ENCODE measurements at places on chromosomes 2 and 18.

- no peak for DNase-seq
Observed at GRCh38 chr18:8232791-8233190, 376.4 kb upstream of the RAB12 start.

DNA sequence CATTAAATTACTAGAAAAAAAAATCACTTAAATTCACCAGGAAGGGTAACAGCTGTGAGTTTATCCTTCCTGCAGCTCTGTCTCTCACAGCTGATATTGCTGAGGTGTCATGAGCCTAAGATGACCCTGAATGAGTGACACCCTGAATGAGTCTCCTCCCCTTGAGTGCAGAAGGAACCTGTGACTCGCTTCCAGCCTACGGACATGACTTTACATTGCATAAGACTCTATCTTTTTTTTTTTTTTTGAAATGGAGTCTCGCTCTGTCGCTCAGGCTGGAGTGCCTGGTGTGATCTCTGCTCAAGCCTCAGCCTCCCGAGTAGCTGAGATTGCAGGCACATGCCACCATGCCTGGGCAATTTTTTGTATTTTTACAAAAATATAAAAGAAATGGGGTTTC is 14.1 kb downstream of the MRO start:
- DNase-seq: no peak

DNA sequence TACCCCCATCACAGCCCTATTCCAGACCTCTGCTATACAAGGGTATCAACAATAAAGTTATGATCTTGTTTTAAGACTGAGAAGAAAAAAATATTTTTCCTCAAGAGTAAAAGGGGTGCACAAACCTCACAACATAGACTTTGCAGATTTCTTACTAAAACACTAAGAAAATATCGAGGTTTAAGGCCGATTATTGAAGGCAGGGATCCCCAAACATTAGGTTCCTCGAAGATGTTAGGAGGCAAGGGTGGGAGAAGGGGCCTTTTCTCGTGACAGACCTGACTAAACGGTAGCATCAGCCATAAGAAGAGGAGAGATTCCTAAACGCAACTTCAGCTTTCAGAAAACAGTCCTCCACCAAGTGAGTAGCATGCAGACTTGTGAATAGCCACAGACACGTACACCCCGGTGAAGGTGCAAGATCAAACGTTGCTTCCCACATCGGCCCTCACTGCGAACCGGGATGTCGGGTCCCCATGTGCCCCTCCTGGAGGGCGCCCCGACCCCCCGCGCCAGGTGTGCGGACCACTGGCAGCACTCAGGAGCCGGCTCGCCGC is 678 bp downstream of the PIAS2 start:
- peak; percentile 37 for DNase-seq

DNA sequence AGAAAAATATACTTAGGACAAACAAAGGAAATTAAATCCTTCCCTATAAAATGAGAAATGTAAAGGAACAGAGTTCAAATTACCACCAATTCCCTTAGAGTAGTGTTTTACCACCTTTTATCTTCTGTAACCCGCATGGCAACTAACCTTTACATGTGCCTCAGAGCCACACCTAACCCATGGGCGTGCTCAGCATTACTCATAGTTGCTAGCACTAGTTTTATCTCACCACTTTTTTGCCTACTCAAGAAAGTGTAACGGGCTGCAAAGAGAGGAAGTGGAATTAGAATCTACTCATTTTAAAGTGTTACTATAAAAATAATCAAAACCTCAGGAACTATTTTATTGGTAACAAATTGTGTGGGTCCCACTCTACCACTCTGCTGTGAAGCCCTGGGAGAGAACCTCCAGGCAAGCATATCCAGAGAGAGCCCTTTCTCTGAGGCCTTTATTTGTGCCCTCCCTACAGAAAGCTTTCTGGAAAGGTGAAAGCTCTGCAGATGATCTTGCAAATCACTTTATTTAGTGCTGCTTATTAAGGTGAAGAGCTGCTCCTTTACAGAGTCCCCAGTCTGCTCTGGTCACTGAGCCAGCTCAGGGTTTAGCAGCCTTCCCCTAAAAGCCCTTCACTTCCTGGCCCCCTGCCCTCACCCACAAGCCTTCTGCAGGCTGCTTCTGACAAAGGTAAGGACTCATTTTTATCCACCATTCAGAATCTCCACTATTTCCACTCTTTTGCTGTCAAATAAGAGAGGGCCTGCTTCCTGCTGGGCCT is 98.8 kb downstream of the TRABD2A start:
- no peak for DNase-seq

GRCh38 chr18:21085579-21086166 is 25.9 kb downstream of the ROCK1 start:
- no peak for DNase-seq

DNA sequence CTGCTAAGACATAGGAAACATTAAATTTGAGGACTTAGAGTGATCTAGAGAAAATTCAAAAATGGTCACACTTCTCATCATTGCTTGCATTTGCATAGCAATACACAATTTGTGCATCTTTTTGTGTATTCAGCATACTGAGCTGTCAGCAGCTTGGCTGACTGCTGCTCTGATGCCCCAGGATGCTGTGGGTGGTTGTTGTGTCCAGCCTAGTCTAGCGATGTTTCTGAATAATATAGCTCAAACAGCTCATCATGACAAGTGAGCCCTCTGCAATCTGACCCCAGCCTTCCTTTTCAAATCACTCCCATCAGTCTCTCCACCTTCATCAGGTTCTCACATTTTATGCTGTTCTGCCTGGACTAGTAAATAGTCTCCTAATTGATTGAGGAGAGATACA is 483.7 kb upstream of the SPHKAP start:
- no peak for DNase-seq

DNA sequence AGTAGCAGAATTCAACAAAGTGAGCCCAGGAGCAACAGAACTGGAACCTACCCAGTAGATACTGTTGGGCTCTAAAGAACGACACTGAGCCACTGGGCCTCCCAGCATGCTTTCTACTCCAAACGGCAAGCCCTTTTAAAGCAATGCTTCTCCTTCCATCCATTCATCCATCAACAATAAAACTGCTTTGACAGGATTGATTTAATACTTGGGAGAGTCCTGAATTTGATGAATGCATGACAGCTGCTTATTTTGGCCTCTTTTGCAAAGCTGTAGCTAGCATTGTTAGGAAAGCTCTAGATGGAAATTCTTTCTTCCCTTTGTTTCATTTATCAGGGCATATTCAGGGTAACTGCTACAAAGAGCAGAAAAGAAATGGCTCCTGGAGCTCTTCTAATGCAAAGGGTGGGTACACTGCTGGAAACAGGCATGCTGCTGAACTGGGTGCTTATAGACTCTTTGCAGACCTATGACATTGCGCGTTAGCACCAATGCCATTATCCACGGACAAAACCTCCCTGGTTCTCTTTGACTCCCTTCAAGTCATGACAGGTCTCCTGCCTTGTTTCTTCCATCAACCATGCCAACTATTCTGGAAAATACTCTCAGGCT is 138.4 kb upstream of the HNRNPA3 start:
- no peak for DNase-seq

DNA sequence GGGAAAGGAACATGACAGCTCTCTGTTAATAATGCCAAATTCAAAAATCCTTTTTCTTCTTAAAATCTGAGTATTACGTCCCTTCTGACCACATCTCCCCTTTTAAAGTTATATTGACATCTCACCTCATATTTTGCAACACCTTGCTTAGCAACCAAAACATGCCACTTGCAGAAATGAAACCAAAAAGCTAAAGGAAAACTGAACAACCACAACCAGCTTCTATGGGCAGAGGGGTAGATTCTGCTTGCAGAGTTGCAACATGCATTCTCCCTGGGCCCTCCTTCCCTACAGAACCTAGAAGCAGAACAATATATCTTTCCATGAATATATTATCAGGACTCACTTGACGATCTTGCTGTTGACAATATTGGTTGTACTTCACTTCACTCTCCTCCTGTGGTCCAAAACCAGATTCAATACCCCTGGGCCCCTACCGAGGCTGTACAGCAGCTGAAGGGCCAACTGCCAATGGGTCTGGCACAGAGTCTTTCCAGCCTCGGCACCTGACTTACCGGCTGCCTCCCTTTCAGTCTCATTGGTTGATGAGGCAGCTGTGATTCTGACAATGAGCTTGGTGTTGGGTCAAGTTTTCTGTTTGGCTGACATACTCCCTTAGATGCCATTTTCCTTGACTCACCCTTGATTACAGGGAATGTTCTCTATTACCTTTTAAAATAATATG is 616.6 kb downstream of the ZEB2 start:
- no peak for DNase-seq

DNA sequence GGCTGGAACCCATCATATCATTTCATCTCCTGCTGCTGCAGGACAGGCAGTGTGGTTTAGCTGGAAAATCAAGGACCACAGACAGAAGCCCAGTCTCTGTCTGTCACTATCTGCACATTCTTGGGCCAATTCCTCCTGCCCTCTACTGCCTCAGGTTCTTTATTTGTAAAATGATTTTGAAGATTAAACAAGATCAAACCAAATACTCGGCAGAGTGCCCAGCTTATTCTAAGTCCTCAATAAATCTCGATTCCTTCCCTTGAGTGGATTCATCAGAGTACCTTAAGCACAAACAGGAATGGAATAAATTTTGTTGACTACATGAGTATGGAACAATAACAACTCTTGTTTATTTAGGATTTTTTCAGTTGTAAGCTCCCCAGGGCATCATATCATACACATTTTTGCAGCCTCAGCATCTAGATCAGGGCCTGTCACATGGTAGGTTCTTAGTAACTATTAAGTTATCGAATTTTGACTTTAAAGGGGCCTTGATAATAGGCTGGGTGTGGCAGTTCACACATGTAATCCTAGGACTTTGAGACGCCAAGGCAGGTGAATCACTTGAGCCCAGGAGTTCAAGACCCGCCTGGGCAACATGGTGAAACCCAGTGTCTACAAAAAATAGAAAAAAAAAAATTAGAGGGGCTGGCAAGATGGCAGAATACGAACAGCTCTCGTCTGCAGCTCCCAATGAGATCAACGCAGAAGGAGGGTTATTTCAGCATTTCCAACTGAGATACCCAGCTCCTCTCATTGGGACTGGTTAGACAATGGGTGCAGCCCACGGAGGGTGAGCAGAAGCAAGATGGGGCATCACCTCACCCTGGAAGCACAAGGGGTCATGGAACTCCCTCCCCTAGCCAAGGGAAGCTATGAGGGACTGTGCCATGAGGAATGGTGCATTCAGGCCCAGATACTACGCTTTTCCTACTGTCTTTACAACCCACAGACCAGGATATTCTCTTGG is 11.1 kb downstream of the RHOB start:
- DNase-seq: no peak

DNA sequence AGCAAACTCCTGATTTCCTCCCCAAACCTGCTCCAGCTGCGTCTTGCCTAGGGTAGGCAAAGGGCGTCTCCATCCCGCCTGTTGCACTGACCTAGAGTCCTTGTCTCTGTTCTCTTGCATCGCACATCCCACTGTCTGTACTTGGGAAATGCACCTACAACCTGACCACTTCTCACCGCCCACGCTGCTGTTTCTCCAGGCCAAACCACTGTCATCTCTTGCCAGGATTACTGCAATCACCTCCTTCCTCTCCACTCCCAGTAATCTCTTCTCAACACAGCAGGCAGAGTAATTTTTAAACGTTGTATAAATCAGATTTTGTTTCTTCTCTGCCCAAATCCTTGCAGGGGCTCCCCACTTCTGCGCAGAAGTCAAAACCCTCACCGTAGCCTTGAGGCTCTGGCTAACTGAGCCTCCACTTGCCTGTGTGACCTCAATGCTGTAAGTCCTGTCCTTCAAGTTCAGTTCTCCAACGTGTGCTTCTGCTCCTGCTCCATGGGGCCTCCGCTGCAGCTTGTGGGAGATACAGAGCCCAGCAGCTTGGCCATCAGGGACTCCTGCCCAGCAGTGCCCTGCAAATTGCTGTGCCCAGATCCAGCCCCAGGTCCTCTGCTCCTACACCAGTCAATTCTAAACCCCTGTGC is 27.7 kb upstream of the SEMA4C start:
- DNase-seq: no peak

GRCh38 chr2:73704285-73704684 is 32.9 kb downstream of the TPRKB start:
- no peak for DNase-seq

GRCh38 chr2:137252934-137253333 is 487.6 kb downstream of the THSD7B start:
- no peak for DNase-seq

- no peak for DNase-seq
Observed at GRCh38 chr18:57242285-57242684, 95.4 kb downstream of the BOD1L2 start.

GRCh38 chr2:144943986-144944385 is 424.1 kb upstream of the ZEB2 start:
- DNase-seq: no peak

- no peak for DNase-seq
Observed at GRCh38 chr18:58770601-58771000, 94.1 kb upstream of the ZNF532 start.

GRCh38 chr2:10285556-10286198 is 17.0 kb upstream of the HPCAL1 start:
- no peak for DNase-seq

DNA sequence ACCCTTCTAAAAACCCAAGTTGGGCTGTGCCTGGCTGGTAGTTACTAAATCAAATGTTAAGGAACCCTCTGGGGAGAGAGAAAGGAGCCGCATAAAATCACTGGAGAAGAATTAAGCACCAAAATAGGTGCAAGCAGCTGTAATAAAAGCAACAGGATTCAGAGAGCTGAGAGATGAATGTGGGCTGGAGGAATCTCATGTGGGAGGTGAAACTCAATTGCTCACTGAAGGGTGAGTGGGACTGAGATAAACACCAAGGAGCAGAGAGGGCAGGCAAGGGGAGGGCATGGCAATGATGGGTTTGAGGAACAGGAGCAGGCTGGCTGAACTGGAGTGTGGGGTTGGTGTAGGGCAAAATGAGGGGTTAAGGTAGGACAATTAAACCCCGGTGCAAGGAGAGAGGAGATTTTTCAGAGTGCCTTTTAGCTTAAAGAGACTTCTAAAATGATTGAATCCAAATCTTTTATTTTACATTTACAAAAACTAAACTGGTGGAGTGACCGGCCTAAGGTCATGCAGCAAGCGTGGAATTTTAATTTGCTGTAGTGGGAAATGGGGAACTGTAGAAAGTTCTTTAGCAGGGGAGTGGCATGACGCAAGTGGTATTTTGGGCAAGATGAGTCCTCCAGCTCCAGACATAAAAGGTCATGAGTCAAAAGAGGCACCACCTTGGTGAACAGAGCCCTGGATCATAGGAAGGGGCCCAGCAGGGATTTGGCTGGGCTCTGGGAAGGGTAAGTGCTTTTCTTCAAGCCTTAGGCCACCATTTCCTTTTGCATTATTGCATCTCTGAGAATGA is 10.5 kb downstream of the PLB1 start:
- no peak for DNase-seq

All from NCI-H1930 (cell line).